ENCODE measurements at places on chromosomes 2 and 18.

DNA sequence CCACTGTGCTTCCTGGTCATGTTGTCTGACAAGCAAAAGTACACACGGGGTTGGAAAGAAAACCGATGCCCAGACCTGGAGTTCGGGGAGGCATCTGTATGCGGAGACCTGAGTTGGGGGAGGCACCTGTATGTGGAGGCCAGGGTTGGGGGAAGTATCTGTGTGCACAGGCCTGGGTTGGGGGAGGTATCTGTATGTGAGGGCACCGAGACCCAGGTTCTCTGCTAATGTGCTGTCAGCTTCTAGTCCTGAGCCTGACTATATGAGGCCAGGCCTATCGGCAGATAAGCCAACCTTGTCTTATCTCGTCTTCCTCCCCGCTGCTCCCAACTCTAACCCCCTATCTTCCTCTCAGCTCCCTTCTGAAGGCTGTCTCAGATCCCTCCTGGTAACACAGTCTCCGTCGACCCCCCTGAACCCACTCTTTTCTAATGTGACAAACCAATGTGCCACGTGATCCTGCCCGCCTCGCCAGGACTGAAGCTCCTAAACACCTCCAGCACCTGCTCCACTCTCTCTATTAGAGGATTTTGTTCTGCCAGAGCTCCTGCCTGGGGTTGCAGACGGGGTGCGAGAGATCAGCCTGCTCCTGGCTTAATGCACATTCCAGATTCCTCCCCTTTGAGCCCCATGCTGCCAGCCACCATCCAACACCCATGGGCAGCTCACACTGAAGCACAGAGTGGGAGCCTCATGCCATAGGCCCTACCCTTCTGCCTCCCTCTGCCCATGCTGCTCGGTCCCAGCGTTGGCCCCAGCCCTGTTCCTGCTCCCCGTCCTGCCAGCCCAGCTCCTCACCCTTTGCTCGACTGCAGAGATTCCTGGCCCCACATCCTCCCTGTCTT lies 188.4 kb downstream of the SH3BP4 start:
- no peak for DNase-seq

DNA sequence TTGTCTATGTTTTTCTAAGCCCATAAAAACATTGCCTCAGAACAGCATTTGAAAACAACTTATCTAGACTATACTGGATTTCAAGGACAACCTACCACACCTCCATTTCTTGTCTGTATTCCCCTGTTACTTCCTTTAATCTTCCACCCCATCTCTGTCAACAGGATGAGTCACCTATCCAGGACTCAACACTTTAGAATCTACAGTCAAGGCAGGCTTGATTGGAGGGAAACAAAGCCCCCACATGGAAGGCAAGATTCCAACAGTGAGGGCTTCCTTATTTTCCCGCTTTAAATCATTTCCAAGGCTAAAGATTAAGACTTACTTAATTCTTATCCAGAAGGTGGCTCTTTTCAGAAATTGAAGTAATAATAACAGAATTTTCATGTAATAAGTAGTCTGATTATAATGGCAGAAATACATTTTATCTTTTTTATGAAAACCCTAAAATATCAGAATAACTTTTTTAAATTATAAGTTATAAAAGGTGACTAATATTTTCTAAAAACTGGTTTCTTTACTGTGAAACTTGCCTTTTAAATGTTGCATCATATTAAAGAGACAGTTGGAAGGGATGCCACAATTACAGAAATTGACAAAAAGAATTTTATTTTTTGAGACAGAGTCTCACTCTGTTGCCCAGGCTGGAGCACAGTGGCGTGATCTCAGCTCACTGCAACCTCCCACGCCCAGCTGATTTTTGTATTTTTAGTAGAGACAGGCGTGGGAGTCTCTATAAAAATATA lies 138.7 kb upstream of the CCDC150 start:
- DNase-seq: no peak

- DNase-seq: no peak
These were observed 3.5 kb downstream of the RBM43 start for GRCh38 chr2:151258121-151258520.

GRCh38 chr18:45837283-45838070 lies 12.0 kb downstream of the SIGLEC15 start:
- DNase-seq: peak; percentile 72

DNA sequence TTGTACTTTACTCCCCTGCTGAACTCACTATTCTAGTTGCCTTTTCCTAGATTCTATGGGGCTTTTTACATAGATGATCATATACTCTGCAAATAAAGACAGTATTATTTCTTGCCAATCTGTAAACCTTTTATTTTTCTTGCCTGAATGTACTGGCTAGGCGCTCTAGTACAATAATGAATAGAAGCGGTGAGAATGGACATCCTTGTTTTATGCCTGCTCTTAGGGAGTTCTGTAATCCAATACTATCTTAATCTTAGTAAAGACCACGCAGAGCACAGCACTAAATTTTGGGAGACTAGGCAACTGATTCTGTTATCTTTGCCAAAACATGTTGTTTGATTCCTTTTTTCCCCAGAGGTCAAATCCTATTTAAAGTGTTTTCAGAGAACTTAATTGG lies 7.0 kb downstream of the KRCC1 start:
- no peak for DNase-seq

GRCh38 chr18:8806100-8806797 lies 100.9 kb downstream of the MTCL1 start:
- DNase-seq: no peak

- DNase-seq: no peak
These were observed 20.9 kb upstream of the CLASP1 start for GRCh38 chr2:121670181-121670580.

- no peak for DNase-seq
These were observed 245.4 kb downstream of the GALR1 start for GRCh38 chr18:77495079-77495478.

- DNase-seq: no peak
These were observed 46.0 kb downstream of the MRPS5 start for GRCh38 chr2:95075440-95076132.

DNA sequence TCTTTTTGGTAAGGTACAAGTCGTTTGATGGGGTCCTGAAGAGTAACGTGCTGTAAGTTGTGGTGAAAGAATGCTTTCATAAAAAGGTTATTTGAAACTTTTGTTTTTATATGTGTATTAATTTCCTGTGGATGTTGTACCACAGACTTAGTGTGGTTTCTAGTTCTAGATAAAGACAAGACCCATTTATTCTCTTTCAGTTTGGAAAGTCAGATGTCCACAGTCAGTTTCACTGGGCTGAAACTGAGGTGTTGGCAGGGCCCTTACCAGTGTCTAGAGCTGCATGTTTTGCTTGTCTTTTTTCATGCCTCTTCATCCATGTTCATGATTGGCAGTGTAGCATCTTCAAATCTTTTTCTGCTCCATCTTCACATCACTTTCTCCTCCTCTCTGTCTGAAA lies 22.1 kb upstream of the DOCK10 start:
- no peak for DNase-seq

GRCh38 chr2:238116298-238117198 lies 16.4 kb downstream of the ESPNL start:
- DNase-seq: no peak

DNA sequence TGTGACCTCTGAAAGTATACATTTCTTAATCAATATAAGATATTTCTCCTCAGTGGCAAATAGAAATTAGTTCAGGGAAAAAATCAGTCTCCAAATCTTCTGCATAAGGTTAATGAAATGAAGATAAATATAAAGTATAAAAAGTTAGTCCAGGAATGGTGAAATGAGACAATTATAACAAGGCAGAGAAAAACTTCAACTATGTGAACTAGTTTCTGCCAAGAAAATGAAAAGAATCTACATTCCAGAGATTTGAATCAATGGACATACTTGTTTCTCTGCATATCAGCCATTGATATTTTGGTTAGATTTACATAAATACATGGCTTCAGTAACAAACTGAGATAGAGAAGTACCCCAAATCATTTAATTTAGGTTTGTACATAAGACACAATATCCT lies 249.0 kb downstream of the EXOC6B start:
- DNase-seq: no peak

Data from endothelial cell (in vitro differentiated cells).